ENCODE measurements at places on chromosomes 13 and 19. TPM values are rescaled to one million over a fixed set of nuclear protein-coding genes. Genes with fewer than 3 reads are reported as not detected.

Gene ONECUT3
- total RNA-seq: not detected

Gene ZNF471
- 0.62 TPM for total RNA-seq

- H3K4me3 ChIP-seq: no peak overlapping the region
- peaks cover 43% of the 10 kb centered on the region for H3K36me3 ChIP-seq
- DNase-seq: no peak
Measured at GRCh38 chr19:1271528-1272422, 2.6 kb downstream of the CIRBP start.

GRCh38 chr19:15289673-15290072 lies 42.7 kb downstream of the BRD4 start:
- H3K4me3 ChIP-seq: peak overlapping the region; percentile 60
- peaks cover 99% of the 10 kb centered on the region for H3K4me1 ChIP-seq
- no peak overlapping the region for H3K27ac ChIP-seq
- DNase-seq: no peak
- H3K36me3 ChIP-seq: no peaks in the 10 kb centered on the region
- no peaks in the 10 kb centered on the region for H3K27me3 ChIP-seq

GRCh38 chr13:70297189-70297616 lies 189.0 kb upstream of the KLHL1 start:
- no peak overlapping the region for H3K4me3 ChIP-seq
- H3K4me1 ChIP-seq: no peaks in the 10 kb centered on the region
- H3K36me3 ChIP-seq: no peaks in the 10 kb centered on the region
- DNase-seq: no peak

- no peaks in the 10 kb centered on the region for H3K4me1 ChIP-seq
- H3K36me3 ChIP-seq: no peaks in the 10 kb centered on the region
- H3K27me3 ChIP-seq: no peaks in the 10 kb centered on the region
- no peak overlapping the region for H3K27ac ChIP-seq
- H3K4me3 ChIP-seq: no peak overlapping the region
Measured at GRCh38 chr19:27971071-27971470, 1241.9 kb downstream of the UQCRFS1 start.

GRCh38 chr13:28621449-28621848 lies 37.5 kb upstream of the POMP start:
- H3K36me3 ChIP-seq: no peaks in the 10 kb centered on the region
- H3K4me3 ChIP-seq: no peak overlapping the region
- H3K27me3 ChIP-seq: no peaks in the 10 kb centered on the region
- DNase-seq: no peak
- no peak overlapping the region for H3K27ac ChIP-seq
- no peaks in the 10 kb centered on the region for H3K4me1 ChIP-seq
